ENCODE measurements at places on chromosomes 3 and 15.
A peak's percentile ranks its signal among the peaks of the same experiment; 100 is the strongest.

- peak; percentile 46 for DNase-seq
Measured at GRCh38 chr15:36571301-36571700, 8.1 kb upstream of the CDIN1 start.

DNA sequence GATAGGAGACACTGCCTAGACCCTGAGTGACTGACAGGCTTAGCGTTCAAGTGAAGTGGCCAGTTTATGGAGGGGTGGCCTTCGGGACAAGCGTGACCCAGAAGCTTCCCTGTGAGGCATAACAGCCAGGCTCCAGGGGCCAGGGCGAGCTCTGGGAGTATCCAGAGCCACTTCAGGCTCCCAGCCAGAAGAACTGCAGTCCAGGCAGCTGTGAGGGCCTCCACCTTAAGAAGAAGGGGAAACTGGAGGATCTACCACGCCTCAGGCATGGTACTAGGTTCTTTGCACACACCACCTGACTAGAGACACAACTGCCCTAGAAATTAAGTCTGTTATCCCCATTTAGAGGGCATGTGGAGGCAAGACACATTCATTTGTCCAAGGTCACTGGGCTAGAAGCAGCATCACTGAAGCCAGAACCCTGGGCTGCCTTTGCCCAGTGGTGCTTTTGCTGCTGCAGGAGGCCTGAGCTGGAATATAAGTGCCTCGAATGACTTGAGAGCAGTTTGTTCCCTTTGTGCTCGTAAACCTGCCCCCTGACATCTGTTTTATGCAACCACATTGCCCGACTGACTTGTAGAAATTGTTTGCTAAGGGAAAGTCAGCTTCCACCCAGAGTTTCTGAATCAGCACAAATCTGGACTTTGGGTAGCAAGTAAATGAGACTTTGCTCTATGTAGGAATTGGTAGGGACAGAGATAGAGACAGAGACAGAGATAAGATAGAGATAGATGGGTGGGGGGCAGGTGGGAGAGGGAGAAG lies 23.3 kb downstream of the RASGRF1 start:
- no peak for DNase-seq

GRCh38 chr3:126180477-126181397 lies at the start of gene ALDH1L1:
Gene ALDH1L1 (minus strand): TSS chr3:126180586. CDS start chr3:126160979, 19,607 bp downstream.
- no peak for DNase-seq

DNA sequence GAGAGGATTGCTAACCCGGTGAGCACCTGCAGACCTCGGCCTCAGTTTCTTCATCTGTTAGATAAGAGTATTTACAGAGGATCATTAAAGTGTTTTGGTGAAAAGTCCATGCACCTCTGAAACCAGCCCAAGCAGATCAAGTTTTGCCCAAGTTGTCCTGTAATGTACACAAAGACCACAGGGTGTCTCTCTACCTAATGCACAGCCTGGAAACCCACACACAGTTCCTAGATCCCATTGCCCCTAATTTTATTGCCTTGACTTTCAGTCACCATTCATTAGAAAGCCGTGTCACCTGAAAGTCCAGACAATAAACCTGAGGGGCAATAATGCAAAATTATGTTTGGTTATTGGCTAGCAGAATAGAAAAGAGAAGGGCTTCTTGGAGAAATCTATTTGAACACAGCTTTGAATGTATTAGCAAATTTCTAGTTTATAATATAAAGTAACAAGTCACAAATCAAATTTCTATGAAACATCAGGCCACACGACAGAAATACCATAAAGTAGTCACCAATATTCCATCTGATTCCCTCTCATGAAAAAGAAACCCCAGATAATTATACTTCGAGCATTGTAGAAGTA lies 161.3 kb upstream of the SLC2A2 start:
- peak; percentile 35 for DNase-seq

DNA sequence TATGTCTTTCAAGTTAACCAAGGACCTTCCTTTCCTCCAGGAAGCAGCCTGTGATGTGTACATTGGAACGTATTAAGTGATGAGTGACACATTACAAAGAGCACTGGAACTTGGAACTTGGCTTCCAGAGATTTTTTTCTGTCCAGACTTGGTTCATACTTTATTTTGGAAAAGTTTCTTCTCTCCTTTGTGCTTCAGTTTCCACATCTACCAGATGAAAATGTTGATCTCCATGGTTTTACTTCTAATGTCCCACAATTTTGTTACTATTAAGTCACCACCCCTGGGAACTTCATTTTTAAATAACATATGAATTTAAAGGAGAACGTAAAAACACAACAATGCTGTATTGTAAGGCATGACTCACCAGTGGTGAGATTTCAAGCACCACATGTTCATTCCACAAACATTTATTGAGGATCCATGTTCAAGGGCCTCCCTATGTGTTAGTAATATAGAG lies 290.7 kb upstream of the LMCD1 start:
- DNase-seq = no peak

GRCh38 chr15:89496155-89497098 lies at the start of gene RHCG:
Gene RHCG (minus strand): TSS chr15:89496583. CDS start chr15:89496544, 39 bp downstream.
- DNase-seq = no peak

GRCh38 chr15:101033801-101034200 lies 114.6 kb downstream of the LRRK1 start:
- no peak for DNase-seq

DNA sequence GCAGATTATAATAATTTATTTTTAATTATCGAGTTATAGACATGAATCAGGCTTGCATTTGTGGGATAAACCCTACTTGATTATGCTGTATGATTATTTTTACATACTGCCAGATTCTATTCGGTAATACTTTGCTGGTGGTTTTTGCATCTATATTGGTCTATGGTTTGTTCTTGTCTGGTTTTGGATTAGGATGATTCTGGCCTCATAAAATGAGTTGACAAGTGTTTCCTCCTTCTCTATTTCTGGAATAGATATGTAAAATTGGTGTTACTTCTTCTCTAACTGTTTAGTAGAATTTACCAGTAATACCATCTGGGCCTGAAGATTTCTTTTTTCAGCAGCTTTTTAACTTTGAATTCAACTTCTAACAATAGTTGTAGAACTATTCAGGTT lies 33.0 kb upstream of the ACKR4 start:
- no peak for DNase-seq

DNA sequence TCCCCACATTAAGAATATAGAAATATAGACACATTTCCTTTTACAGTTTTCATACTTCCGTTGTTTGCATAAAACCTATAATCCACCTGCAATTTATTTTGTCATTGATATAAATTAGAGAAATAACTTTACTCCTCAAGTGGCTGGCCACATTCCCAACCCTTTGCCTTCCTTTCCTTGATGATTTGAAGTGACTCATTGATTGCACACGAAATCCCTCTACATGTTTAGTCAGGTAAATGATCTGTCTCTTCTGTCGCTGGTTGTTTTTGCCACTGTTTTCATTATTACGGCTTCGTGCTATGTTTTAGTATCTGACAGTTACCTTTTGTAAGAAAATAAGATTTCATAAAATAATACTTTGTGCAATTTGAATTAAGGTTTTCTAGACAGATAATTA lies 272.2 kb upstream of the NR2E3 start:
- DNase-seq = no peak

DNA sequence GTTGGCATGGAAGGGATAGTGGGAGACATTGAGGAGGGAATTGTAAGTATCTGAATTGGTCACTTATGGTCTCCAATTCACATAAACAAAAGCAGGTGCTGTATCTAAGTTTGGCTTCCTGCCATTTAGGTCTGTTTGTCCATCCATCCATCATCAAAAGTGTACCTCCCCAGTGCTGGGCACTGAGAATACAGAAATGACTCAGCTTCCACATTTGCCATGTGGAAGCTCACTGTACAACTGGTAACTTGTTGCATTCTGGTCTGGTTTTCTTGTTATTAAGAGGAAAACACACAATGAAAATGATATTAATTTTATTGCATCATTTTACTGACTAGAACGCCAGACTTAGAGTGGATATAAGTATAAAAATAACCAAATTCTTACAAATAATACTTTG lies 30.9 kb upstream of the MUC13 start:
- no peak for DNase-seq

DNA sequence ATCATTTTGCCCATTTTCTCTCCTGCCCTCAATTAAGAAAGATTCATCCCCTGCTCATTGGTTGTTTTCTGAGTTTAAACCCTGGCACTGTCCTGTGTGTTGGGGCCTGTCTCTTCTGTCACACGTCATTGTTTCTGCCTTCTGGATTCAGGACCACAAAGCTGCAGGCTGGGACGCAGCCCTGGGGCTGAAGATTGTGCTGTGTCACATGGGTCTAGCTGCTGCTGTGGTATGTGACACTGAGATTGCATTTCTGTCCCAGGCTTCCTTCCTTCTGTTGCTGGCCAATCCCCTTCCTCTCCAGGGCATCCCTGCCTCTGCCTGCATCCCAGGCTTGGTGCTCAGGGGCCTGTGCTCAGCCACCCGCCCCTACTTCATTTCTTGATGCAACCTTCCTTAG lies 28.9 kb downstream of the INSYN1 start:
- DNase-seq = no peak

- DNase-seq = no peak
Measured at GRCh38 chr3:138441742-138442141, 7.3 kb downstream of the ESYT3 start.

GRCh38 chr3:112685420-112685819 lies 44.5 kb upstream of the CCDC80 start:
- DNase-seq = peak; percentile 71

- DNase-seq = peak; percentile 32
Measured at GRCh38 chr3:99023590-99024192, 122.2 kb upstream of the DCBLD2 start.

DNA sequence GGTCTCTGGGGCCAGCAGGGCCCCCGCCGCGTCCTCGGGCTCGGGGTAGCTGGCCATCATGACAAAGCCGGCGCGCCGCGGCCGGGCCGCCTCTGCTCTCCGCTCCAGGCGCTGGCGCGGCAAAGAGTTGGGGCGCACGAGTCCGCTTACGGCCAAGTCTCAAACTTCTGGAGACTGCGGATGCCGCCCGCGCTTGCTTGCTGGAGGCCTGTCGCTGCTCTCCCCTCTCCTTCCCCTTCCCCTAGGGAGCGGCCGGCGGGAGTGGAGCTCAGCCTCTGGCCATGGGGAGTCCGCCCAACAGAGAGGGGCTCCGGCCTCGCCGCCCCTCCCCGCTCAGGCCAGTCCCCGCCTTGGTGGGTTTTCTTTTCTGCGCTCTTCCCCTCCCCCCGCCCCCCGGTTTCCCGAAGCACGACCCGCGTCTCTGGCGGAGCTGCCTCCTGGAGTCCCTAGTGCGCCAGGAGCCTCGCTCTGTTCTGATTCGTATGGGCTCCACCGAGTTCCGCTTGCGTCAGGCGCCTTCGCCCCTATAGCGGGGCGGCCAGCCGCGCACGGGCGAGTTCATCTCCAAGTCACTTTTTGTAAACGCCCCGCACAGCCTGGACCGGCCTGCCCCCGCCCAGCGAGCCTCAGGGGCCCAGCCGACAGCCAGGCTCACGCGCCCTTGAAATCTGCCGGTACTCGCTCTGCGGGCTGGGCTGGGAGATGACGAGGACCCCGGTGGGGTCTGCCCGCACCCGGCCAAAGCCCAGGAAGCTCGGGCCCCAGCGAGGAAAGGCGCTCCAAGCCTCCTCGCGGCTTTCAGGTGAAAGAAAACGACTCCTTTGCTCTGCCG lies at the start of the genes FOXL2 and FOXL2NB:
Gene FOXL2, minus strand, starts transcription at position 475 of the 832 bp plus-strand sequence. Its CDS starts 415 bp downstream, at position 60.
Gene FOXL2NB, plus strand, starts transcription at position 555 of the 832 bp plus-strand sequence. Its CDS starts 148 bp downstream, at position 703.
- DNase-seq = no peak

- DNase-seq = no peak
Measured at GRCh38 chr3:56522374-56522773, 34.6 kb upstream of the CCDC66 start.

DNA sequence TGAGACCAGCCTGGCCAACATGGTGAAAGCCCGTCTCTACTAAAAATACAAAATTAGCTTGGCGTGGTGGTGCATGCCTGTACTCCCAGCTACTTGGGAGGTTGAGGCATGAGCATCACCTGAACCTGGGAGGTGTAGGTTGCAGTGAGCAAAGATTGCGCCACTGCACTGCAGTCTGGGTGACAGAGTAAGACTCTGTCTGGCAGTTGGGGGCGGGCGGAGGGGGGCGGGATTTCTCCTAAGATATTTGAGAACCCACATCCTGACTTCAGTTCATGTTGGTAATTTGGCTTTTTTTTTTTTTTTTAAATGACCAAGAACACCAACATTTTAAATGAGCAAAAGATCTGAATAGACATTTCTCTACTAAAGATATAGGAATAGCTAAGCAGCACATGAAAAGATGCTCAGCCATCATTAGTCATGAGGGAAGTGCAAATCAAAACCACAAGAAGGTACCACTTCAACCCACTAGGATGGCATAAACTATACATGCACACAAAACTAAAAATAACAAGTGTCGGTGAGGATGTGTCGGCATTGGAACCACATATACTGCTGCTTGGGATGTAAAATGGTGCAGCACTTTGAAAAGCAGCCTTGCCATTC lies 75.6 kb upstream of the LMOD3 start:
- DNase-seq = no peak
